ENCODE measurements at places on chromosomes 13 and 19.

- no peak for DNase-seq
These were observed 66.5 kb downstream of the NDFIP2 start for GRCh38 chr13:79547211-79548195.

DNA sequence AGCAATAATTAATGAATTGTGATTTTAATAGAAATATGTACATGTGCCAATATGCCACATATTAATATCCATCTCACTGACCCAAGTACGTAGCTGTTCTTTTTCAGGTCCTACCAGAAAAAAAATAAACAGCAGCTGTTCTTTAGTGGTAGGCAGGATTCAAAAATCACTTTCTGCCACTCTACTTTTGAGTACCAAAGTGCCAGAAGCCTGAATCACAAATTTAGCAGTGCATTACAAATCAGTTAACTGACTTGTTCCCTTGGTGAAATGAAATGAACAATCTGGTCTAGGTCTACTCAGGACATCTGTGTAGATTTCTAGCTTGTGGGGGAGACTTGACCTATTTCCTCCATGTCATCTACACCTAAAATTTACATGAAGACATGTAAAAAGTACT is 775.5 kb upstream of the GPC6 start:
- no peak for DNase-seq

DNA sequence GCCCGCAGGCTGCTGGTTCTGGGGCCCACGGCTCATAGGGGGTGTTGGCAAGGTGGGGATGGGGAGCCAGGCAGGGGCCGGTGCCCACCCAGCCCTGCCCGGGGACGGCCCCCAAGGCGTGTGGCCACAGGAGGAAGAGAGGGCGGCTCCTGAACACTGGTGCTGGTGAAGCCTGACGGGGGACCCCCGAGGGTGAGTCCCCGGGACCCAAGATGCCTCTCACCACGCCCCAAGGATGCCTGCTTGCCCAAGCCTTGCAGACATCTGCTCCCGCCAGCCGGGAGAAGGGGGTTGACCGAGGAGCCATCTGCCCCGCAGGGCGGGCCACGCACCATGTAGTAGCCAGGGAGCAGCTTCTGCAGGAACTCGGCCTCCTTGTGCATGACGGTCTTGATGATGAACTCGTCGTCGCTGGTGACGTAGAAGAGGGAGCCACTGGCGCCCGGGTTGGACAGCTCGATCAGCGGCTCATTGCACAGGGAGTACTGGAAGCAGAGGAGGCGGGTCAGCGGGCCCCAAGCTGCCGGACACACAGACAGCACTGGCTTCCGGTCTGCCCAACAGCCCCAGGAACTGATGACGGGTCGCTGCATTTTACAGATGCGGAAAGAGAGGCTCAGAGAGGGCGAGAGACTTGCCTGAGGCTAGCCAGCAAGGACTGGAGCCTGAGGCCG is 29.6 kb upstream of the CACTIN start:
- no peak for DNase-seq

GRCh38 chr13:67226696-67227095 is 3.4 kb downstream of the PCDH9 start:
- no peak for DNase-seq

DNA sequence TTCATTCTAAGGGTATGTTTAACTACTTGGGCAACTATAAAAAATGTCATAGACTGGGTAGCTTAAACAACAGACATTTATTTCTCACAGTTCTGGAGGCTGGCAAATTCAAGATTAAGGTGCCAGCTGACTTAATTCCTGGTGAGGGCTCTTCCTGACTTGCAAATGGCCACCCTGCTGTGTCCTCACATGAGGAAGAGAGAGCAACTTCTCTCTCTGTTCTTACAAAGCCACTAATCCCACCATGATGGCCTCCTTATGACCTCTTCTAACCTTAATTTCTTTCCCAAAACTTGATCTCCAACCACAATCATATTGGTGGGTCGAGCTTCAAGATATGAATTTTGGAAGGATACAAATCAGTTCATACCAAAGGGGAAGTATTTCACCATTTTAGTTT is 399.0 kb downstream of the DCT start:
- no peak for DNase-seq

- no peak for DNase-seq
These were observed 2.7 kb downstream of the PHLDB3 start for GRCh38 chr19:43501661-43502418.

Data from amygdala (tissue), 56 donors.